ENCODE measurements at places on chromosomes 4 and X. TPM values are rescaled to one million over a fixed set of nuclear protein-coding genes. Genes with fewer than 3 reads are reported as not detected.

- DNase-seq: no peak
Observed at GRCh38 chr4:94762326-94762725, 4.6 kb downstream of the BMPR1B start.

GRCh38 chrX:46710425-46710824, 48.5 kb downstream of the SLC9A7 start:
- no peak for DNase-seq

MUC7 gene
- not detected for total RNA-seq

DNA sequence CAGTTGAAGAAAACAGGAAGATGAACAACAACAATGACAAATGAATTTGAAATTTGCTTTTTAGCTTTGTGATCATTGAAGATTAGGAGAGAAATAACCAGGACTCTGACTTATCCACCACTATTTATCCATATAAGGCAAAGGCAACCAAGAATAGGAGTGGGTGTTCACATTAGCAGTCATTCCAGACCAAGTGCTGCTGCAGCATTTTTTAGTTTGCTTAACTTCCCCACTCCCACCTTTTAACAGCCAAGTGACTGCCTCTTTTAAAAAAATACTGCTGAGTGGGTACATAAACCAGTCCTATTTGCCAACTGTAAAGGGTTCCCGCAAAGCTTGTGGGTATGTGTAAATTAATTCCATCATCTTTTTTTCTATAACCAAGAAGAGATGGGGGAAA, 230.9 kb downstream of the IQCM start:
- peak; percentile 10 for DNase-seq

- DNase-seq: no peak
Observed at GRCh38 chr4:72325215-72325614, 243.8 kb downstream of the ADAMTS3 start.

SCML2 gene
- 6.7 TPM for total RNA-seq

DCHS2 gene
- 0.29 TPM for total RNA-seq

TRO gene
- total RNA-seq: 13.9 TPM
